CD4-positive, alpha-beta T cell (primary cell): ENCODE measurements at places on chromosomes 7 and 10. TPM values are rescaled to one million over a fixed set of nuclear protein-coding genes. Genes with fewer than 3 reads are reported as not detected.

GRCh38 chr7:19119870-19120486, 2.5 kb upstream of the TWIST1 start:
- DNase-seq = no peak

- no peak for DNase-seq
These were observed 45.1 kb downstream of the AMZ1 start for GRCh38 chr7:2732959-2733584.

DNA sequence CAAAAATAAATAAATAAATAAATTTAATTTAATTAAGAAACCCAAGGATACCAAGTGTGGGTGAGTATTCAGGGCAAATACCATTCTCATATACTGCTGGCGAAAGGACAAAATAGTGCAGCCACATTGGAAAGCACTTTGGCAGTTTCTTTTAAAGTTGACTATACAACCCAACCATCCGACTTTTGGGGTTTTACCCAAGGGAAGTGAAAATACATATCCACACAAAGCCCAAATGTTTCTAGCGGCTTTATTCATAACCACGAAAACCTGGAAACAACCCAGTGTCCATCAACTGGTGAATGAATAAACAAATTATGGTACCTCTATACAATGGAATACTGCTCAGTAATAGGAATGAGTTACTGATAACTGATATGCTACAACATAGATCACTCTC, 36.2 kb upstream of the OGDHL start:
- DNase-seq = no peak

- DNase-seq = no peak
These were observed 185.1 kb downstream of the DGKI start for GRCh38 chr7:137661634-137662033.

DNA sequence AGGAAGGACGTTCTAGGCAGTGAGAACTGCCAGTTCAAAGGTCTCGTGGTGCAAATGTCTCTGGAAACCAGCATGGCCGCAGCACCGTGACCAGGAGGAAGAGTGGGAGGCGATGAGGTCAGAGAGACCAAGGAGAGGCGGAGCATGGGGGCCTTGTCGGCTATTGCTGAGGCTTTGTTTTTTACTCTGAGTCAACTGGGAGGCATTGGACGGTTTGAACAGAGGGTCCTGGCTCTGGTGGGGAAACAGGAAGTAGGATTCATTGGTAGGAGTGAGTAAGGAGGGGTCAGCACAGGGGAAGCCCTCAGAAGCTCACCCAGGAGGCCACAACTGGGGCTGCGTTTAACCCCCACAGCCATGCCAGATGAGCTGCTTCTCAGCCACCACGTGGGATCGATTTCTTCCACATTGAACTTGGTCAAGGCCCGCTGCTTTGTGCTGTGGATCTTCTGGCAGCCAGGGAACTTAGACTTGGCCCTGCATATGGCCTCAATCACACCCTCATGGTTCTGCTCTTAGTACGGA, 22.2 kb upstream of the SH2B2 start:
- no peak for DNase-seq

DNA sequence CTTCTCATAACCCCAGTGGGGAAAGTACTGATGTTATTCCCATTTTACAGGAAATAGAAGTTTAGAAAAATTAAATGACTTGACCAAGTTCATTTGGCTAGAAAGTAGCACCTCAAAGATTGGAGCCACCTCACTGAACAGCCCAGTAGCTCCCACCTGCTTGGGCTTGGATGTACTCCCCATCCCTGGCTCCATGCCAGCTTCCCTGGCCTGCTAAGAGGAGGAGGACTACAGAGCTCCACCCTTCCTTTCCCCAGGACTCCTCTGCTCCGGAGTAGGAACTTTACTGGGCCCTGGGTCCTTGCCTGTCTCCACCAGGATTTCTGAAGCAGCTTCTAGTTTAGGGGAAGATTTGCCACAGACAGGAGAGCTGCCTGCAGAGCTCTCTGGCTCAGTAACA, 3.1 kb downstream of the HPS6 start:
- no peak for DNase-seq

DNA sequence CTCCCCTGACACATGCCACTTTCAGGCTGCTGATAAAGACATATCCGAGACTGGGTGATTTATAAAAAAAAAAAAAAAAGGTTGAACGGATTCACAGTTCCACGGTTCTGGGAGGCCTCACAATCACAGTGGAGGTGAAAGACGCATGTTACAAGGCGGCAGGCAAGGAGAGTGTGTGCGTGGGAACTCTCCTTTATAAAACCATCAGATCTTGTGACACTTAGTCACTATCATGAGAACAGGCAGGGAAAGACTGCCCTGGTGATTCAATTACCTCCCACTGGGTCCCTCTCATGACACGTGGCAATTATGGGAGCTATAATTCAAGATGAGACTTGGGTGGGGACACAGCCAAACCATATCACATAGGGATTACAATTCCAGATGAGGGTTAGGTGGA, 181.5 kb downstream of the TCERG1L start:
- no peak for DNase-seq

- no peak for DNase-seq
These were observed 30.2 kb upstream of the NME8 start for GRCh38 chr7:37817996-37818720.

DNA sequence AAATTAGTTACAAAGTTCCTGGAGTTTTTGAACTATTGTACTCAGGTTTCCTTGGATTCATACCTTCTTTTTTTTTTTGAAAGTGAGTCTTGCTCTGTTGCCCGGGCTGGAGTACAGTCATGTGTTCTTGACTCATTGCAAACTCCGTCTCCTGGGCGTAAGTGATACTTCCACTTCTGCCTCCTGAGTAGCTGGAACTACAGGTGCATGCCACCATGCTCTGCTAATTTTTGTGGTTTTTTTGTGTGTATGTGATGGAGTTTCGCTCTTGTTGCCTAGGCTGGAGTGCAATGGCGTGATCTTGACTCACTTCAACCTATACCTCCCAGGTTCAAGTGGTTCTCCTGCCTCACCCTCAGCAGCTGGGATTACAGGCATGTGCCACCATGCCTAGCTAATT, 22.3 kb downstream of the MCM10 start:
- no peak for DNase-seq

- DNase-seq = no peak
These were observed 171.8 kb upstream of the GPR26 start for GRCh38 chr10:123494301-123494808.

Gene CFAP58
- total RNA-seq = not detected

Gene RPP30
- total RNA-seq = 25.3 TPM
